ENCODE measurements at places on chromosomes 4 and X.

DNA sequence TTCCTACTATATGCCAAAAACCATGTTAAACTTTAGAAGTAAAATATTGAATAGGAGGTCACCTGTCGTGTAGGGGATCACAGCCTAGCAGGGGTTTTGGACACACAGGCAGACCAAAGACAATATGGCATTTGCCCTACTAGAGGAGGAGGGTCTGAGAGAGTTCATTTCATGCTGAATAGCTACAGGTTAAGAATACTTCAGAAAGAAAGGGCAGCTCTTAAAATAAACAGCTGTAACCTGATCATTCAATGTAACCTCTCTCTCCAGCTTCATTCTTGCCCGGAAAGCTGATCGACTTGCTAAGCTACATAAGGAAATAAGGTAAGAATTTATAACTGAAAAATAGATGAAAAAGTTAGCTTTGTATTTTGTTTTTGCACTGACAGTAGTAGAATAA is 79.9 kb downstream of the MAOA start:
- DNase-seq, result no peak

- DNase-seq, result no peak
These were observed 25.8 kb upstream of the MAGED1 start for GRCh38 chrX:51867626-51868025.

DNA sequence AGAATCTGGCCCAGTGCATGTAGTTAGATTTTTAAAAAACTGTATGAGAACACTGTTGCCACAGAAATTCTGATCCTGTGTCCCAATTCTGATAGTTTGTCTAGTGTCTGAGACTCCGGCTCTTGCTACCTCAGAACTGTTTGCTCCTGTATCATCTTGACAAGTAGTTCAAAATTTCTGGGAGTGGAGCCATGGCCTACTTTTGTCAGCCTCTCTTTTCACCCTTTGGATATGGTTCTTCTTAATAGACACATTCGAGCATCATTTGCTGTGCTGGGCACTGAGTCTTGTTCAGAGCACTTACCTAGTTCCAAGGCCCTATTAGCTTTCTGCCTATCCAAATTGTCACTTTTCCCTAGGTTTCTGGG is 46.9 kb downstream of the ATP10D start:
- DNase-seq, result no peak

GRCh38 chr4:81724925-81725329 is 253.2 kb upstream of the RASGEF1B start:
- DNase-seq, result no peak

DNA sequence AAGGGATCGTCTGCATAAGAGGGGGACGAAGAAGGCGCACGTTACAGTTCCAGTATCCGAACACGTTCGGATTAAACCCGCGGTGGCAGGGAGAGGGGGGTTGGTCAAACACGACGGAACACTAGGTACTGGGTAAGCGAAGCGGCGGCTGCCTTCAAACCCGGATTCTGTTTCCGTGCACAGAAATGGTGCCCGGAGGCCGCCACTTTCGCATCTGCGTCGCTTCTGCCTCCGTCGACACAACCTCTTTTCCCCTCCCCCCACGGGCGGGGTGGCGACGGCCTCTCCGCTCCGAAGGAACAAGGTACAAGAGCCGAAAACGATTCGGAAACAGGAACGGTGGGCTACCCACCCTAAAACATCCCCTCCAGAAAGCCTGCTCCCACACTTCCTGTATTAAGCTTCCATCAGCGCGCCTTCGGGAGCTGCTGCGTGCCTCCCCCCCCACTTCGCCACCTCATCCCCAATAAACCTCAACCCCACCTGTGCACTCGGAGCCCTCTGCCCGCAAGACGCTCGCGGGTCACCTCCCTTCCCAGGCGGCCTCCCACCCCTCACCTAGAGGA is 667 bp downstream of the G3BP2 start:
- DNase-seq, result peak; percentile 53

- DNase-seq, result no peak
These were observed 854 bp downstream of the RNF113A start for GRCh38 chrX:119870626-119871131.

DNA sequence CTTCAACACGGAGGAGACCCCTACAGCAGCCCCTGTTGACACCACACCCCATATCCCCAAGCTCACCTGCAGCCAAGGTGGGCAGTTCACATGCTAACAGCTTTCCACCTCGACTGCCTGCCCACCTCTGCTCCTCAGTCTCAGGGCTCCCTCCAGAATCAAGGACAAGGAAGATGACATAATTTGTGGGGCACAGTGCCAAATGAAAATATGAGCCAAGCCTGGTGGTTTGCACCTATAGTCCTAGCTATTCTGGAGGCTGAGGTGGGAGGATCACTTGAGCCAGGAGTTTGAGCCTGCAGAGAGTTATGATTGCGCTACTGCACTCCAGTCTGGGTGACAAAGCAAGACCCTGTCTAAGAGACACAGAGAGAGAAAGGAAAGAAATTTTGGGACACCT is 516.3 kb downstream of the BCOR start:
- no peak for DNase-seq

DNA sequence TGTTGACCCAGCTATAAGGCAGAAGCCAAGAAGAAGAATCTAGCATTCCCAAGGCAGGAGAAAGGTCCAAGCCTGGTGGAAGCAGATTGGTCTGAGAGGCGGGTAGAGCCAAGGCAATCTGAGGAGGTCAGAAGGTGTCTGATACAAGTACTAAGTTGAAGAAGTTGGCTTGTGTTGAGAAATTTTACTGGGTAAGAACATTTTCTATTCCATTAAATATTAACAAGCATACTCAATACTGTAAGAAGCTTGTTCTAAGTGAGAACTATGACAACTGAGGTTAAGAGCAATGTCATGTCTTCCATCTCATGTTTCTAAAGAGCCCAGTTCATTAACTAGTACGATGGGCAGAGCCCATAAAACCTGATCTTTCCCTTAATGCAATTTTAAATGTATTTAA is 75.0 kb downstream of the FAM13A start:
- DNase-seq, result no peak

- DNase-seq, result no peak
These were observed 203.1 kb downstream of the AASDH start for GRCh38 chr4:56184214-56184613.

DNA sequence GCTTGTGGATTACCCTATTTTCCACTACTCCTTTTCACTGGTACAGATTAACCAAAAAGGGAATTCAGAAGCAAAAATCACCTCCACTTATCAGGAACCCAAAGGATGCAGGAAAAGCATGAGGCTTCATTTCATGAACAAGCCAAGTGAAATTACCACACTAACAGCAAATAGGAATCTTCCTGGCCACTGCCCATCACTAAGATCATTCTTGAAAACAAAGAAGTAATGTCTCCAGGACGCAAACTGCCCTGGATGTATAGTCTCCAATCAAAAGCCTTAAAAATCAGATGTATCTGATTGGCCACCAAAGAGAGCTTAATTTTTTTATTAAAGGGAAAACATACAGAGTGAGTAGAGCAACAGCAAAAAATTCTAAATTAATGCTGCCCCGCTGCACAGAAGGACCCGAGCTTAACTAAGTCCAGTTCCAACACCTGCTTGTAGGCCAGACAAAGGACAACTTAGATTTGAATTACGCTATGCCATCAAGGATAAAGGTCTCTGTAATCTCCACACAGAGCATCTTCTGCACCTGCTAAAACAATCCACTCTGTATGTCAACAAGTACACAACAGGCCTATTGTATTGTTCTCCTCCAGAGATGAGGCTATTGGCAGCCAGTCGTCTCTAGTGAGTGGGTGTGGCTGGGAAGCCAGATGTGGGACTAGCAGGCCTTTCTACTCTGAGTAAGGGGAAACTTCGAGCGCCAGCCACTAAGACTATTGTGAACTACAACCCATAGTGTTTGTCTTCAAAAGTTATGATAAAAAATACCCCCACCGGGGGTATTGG is 12.4 kb downstream of the ZDHHC9 start:
- DNase-seq, result no peak

GRCh38 chrX:20514358-20514757 is 247.6 kb upstream of the RPS6KA3 start:
- no peak for DNase-seq

DNA sequence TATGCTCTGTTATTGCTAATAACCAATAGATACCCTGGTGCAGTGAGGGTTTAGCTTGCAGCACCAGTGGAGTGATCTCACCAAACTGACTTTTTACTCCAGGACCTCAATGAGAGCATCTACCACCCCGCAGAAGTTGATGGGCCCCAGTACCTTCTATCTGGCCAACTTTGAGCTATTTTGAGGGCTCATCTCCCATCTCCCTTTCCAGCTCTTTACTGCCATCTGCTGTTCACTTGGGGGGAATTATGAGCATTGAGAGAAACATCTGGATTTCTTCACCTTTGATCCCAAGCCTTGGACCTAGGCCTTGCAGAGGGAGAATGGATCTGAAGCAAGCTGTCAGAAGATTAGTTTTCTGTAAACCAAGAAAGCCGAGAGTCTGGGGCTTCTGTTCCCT is 143.6 kb downstream of the TMEM164 start:
- peak; percentile 51 for DNase-seq

DNA sequence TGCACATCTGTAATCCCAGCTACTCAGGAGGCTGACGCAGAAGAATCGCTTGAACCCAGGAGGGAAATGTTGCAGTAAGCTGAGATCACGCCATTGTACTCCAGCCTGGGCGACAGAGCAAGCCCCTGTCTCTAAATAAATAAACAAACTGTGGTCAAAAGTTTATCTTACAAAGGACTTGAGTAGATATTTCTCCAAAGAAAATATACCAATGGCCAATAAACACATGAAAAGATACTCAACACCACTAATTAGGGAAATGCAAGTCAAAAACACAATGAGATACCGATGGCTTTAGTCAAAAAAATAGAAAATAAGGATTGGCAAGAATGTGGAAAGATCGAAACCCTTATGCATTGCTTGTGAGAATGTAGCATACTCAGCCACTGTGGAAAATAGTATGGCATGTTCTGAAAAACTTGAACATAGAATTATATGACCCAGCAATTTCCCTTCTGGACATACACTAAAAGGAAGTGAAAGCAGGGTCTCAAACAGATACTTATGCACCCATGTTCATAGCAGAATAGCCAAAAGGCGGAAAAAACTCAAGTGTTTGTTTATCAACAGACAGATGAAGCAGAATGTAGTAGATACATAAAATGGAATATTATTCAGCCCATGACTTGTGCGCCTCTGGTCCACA is 2.0 kb upstream of the CFAP97 start:
- DNase-seq, result no peak

- no peak for DNase-seq
These were observed 142.0 kb downstream of the RBMX2 start for GRCh38 chrX:130543603-130544325.

- DNase-seq, result no peak
These were observed 568.1 kb upstream of the GNPDA2 start for GRCh38 chr4:45294464-45294863.

DNA sequence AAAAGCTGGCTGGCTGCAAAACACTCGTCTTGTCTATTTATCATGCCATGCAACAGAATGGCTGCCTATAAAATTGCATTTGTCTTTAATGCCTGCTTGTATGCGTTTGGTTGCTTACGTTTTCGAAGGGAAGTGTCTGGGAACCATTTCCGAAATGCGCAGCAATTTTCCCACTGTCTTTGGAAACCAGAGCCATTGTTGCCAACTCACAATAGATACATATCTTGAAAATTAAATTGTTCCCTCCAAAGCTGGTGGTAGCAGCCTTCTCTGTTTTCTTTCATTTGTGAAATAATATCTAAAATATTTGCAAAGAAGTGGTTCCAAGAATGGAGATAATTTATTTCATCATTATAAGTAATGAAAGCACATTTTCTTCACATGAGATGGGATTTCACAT is 53.4 kb downstream of the MAMLD1 start:
- DNase-seq, result no peak

DNA sequence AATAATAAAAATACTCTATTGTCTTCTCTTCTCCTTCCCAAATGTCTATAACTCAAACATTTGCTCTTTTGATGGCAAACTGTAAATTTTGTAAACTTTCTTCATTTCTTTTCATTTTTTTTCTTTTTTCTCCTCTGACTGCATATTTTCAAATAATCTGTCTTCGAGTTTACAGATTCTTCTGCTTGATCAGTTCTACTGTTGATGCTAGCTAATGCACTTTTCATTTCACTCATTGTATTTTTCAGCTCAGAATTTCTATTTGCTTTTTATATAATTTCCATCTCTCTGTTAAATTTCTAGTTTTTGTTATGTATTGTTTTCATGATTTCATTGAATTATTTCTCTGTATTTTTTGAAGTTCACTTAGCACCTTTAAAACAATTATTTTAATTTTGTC is 646.8 kb upstream of the INTU start:
- DNase-seq, result no peak

DNA sequence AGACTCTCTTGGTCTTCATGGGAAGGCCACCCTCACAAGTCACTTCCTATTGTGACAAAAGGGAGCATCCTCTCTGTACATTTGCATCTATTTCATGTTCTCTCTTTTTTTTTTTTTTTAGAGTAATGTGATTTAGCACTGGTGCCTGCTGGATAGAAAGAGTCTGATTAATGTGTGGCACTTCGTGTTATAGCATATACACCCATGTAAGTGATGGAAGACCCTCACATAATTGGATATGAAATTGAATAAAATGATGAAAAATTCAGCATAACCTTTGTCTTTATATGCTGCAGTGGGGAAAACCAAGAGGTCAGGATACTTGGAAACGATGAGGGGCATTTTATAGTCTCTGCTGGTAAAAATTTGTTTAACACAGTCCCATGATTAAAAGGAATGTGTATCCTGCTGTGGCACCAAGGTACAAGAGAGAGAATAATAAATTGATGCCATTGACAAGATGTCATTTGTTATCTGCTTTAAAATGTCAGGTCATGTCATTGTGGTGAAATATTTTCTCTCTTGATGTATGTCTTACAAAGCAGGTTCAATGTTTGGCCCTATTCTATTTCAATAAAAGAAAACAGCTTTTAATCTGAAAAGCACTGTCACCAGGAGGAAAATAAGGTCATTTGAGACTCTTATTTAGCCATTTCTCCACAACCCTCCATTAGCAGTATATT is 1115.4 kb downstream of the STPG2 start:
- no peak for DNase-seq

- no peak for DNase-seq
These were observed 27.6 kb upstream of the CFAP299 start for GRCh38 chr4:80307774-80308465.

GRCh38 chr4:151931563-151931962 is 170.8 kb upstream of the GATB start:
- no peak for DNase-seq

GRCh38 chr4:54547299-54548097 is 110.3 kb upstream of the KIT start:
- DNase-seq, result no peak

- DNase-seq, result no peak
These were observed 108.6 kb downstream of the TNIP2 start for GRCh38 chr4:2647403-2648158.

DNA sequence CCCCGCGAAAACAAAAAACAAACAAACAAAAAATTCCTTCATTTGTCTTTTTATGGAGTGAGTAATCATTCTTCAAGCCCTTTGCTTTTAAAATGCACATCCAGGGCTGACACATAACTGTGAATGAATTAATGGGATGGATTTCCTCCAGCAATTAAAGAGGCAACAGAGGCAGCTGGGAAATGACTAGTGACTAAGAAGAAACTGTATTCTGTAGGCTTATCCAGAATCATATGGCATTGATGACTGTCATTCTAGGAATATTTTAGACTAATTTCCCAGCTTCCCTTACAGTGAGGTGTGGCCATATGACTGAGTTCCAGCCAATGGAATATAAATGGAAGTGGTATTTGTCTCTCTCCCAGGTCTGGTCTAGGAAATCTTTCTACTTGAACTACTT is 46.8 kb upstream of the PDE5A start:
- no peak for DNase-seq

GRCh38 chr4:44801384-44801783 is 75.0 kb upstream of the GNPDA2 start:
- no peak for DNase-seq

All from uterus (tissue), 4 donors.